ENCODE measurements at places on chromosomes 6 and 20.

GRCh38 chr6:32149092-32149755 is 2.5 kb downstream of the PRRT1 start:
- DNase-seq = no peak

DNA sequence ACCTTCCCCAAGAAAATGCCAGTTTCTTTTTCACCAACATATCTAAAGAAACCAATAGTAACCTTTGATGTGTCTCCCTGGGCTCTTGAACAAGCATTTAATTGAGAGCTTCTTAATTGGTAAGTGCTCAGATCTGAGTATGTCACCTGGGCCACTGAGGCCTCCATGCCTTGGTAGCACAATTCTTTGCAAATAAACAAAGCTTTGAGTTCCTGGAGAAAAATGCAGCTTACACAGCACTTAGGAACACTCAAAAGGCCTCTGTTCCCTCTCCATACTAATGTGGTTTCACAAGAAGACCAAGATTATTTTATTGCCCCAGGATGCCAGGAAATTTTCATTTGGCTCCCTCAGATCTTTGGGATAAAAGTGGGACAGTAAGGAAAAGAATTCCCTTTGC is 217.6 kb upstream of the CEP162 start:
- no peak for DNase-seq

GRCh38 chr6:109314313-109314712 is 68.0 kb downstream of the CD164 start:
- DNase-seq = no peak

DNA sequence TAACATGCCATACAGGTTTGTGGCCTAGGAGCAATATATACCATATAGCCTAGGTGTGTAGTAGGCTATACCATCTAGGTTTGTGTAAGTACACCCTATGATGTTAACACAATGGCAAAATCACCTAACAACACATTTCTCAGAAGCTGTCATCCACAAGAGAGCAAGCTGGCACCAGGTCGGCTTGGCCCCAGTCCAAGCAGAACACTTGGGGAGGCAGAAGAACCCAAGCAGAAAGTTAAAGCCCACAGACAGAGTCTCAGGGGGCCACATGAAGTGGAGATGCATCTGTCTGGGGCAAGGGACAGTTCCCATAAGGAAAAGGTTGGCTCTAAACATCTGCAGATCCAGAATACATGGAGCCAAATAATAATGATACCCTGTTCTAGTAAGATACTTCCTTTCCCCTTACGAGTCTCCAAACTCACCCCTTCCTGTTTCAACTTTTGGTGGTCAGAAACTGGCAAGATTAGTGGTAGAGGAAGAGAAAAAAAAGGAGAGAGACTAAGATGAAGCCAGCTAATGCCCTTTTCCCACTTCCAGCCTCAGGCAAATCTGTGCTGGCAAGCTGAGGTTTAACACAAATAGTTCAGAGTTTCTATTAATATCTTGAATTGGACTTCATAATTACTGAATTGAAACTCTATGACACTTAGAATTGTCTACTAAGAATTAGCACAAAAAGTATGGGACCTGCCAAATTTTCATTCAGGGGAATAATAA is 29.5 kb downstream of the TCF21 start:
- no peak for DNase-seq

DNA sequence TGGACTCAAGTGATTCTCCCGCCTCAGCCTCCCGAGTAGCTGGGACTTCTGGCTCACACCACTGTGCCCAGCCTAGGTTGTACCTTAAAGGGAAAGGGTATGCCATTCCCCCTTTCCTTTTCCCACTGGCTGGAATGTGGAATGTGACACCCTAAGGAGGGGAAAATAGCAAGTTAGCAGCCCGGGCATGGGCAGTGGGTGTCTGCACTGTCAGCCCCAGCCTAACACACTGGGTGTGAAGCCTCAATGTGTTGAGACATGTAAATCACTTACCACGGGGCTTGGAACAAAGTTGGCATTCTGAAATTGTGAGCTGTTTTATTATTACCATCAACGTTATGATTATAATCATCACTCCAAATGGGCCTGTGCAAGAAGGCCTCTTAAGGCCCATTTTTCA is 80.8 kb upstream of the PTPN1 start:
- no peak for DNase-seq

- no peak for DNase-seq
Measured at GRCh38 chr6:35742842-35743241, 6.0 kb downstream of the ARMC12 start.

DNA sequence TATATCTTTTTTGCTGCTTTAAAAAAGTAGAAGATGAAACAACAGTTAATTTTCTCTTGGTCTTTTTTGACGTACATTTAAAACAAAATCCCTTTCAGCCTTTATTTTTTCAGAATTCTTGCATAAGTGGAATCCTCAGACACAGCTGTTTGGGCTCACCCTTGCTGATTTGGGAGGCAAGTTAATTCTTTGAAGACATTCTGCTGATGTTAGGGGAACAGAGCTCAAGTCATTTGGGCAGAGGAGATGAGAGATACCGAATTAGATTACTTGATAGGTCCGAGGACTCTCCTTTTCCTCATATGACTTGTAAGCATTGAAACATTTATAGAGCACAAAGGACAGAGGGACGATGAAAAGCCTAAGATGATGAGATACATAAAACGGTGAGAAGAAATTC is 567.9 kb upstream of the CITED2 start:
- DNase-seq = no peak

GRCh38 chr6:52741872-52742271 is 21.4 kb downstream of the GSTA2 start:
- no peak for DNase-seq
